Left colon (tissue), 2 donors: ENCODE measurements at places on chromosomes 2 and 18. TPM values are rescaled to one million over a fixed set of nuclear protein-coding genes. Genes with fewer than 3 reads are reported as not detected.

CTIF gene
- 14.8 TPM for total RNA-seq

LOXL3 gene
- total RNA-seq = 3.4 TPM

RFX8 gene
- total RNA-seq = not detected

DAW1 gene
- not detected for total RNA-seq

SMC6 gene
- total RNA-seq = 23.3 TPM

ANKRD62 gene
- 0.73 TPM for total RNA-seq

CNTNAP5 gene
- 0.08 TPM for total RNA-seq

TGFBRAP1 gene
- total RNA-seq = 19.7 TPM

NTSR2 gene
- total RNA-seq = not detected

CRYBA2 gene
- 4.1 TPM for total RNA-seq

TLX2 gene
- not detected for total RNA-seq

SERPINB3 gene
- total RNA-seq = not detected

ST6GAL2 gene
- 2.9 TPM for total RNA-seq

KCNJ3 gene
- 0.73 TPM for total RNA-seq

AFF3 gene
- total RNA-seq = 10.6 TPM

PTGR3 gene
- 42.9 TPM for total RNA-seq

RGPD3 gene
- total RNA-seq = 0.24 TPM

GBX2 gene
- total RNA-seq = not detected

SAG gene
- not detected for total RNA-seq

ANKRD30BL gene
- total RNA-seq = not detected
